Colonic mucosa (tissue), 4 donors: ENCODE measurements at places on chromosomes 12 and 14.

- no peaks in the 10 kb centered on the region for H3K4me1 ChIP-seq
- no peaks in the 10 kb centered on the region for H3K27me3 ChIP-seq
- DNase-seq: no peak
- no peak overlapping the region for H3K4me3 ChIP-seq
These were observed 62.5 kb upstream of the GPR68 start for GRCh38 chr14:91307046-91307445.

DNA sequence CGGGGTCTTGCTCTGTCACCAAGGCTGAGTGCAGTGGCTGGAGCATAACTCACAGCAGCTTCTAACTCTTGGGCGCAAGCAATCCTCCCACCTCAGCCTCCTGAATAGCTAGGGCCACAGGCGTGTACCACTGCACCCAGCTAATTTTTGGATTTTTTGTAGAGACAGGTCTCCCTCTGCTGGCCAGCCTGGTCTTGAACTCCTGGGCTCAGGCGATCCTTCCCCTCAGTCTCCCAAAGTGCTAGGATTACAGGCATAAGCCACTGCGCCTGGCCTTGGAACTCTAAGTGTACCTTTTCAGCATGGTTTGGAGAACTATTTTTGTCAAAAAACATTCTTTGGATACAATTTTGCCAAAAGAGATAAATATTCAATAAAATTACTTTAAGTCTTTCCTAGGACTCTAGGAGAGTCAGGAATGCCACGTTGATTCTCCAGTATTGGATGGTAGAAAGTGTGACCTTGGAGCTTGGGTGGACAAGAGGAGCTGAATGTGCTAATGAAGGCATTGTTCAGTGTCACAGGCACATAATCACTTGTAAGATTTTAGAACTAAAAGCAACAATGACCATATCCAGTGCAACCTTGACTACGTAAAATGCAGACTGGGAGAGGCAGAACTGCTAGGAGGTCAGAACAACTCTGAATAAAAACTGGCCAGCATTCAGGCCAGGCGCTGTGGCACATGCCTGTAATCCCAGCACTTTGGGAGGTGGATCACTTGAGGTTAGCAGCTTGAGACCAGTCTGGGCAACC, 2.8 kb downstream of the SRSF9 start:
- DNase-seq: peak; percentile 28
- H3K4me3 ChIP-seq: no peak overlapping the region
- H3K27ac ChIP-seq: no peak overlapping the region
- H3K4me1 ChIP-seq: peaks cover 3% of the 10 kb centered on the region
- no peaks in the 10 kb centered on the region for H3K27me3 ChIP-seq
- peaks cover 22% of the 10 kb centered on the region for H3K36me3 ChIP-seq

GRCh38 chr12:119940897-119941296, 48.1 kb upstream of the BICDL1 start:
- H3K27me3 ChIP-seq: no peaks in the 10 kb centered on the region
- H3K4me1 ChIP-seq: no peaks in the 10 kb centered on the region
- H3K36me3 ChIP-seq: no peaks in the 10 kb centered on the region
- H3K27ac ChIP-seq: no peak overlapping the region
- H3K4me3 ChIP-seq: no peak overlapping the region
- peak; percentile 19 for DNase-seq

- peaks cover 38% of the 10 kb centered on the region for H3K4me1 ChIP-seq
- peaks cover 50% of the 10 kb centered on the region for H3K27me3 ChIP-seq
- H3K27ac ChIP-seq: no peak overlapping the region
- H3K4me3 ChIP-seq: peak overlapping the region; percentile 38
- DNase-seq: peak; percentile 93
- H3K36me3 ChIP-seq: no peaks in the 10 kb centered on the region
These were observed 864 bp downstream of the DNAJC22 start for GRCh38 chr12:49347311-49348193.
